ENCODE measurements at places on chromosomes 7 and 10.

GRCh38 chr7:9091282-9091681 lies 657.9 kb downstream of the NXPH1 start:
- H3K27ac ChIP-seq: no peak overlapping the region
- no peak overlapping the region for H3K4me3 ChIP-seq
- H3K27me3 ChIP-seq: no peaks in the 10 kb centered on the region

DNA sequence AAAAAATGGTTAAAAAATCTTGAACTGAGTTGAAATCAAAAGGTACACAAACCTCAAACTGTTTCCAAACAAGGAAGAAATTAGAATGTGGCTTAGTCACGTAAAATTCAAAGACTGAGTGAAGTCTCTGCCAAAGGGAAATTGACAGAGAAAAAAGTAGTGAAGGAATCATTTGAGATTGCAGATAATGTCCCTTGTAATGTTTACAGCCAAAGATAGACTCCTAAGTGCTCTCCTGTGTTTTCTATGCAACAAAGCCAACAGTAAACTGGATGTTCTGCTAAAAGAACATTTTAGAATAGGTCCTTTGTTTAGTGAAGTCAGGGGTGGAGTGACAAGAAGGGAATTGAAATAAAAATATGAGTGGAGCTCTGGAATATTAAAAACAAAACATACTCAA lies 117.9 kb downstream of the ITGA8 start:
- no peaks in the 10 kb centered on the region for H3K4me1 ChIP-seq
- no peaks in the 10 kb centered on the region for H3K36me3 ChIP-seq
- H3K27me3 ChIP-seq: peaks cover 23% of the 10 kb centered on the region
- DNase-seq: no peak
- H3K4me3 ChIP-seq: no peak overlapping the region
- no peak overlapping the region for H3K27ac ChIP-seq

DNA sequence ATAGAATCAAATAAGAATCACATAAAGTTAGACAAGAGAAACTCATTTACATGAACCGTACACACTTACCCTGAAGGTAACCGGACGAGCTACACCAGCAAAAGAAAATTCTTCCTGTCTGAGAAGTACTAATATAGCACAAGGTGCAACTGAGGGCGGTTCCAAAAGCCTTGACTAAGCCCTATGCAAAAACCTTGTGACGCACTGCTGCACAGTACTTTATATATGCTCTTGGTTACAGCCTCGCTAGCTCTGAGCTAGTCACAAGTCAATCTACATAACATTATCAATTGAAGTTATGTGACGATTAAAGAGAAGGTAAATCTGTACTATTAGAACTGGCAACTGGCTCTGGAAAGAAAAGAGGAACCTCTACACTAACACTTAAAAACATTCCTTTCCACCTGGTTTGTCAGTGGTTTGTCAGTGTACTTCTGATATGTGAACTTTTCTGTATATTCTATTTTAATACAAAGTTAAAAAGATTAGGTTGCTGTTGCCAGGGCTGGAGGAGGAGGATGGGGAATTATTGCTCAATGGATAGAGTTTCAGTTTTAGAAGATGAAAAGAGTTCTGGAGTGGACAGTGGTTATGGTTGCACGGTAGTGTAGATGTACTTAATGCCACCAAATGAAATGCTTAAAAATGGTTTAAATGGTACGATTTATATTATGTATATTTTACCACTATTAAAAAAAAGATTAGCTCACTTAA lies 21.6 kb downstream of the NT5C3A start:
- no peaks in the 10 kb centered on the region for H3K27me3 ChIP-seq
- H3K4me3 ChIP-seq: peak overlapping the region; percentile 83
- DNase-seq: peak; percentile 72
- peak overlapping the region; percentile 76 for H3K27ac ChIP-seq
- no peaks in the 10 kb centered on the region for H3K36me3 ChIP-seq
- H3K4me1 ChIP-seq: peaks cover 53% of the 10 kb centered on the region

GRCh38 chr7:41104631-41105030 lies 598.3 kb downstream of the INHBA start:
- no peak for DNase-seq
- H3K27me3 ChIP-seq: no peaks in the 10 kb centered on the region
- no peak overlapping the region for H3K4me3 ChIP-seq

DNA sequence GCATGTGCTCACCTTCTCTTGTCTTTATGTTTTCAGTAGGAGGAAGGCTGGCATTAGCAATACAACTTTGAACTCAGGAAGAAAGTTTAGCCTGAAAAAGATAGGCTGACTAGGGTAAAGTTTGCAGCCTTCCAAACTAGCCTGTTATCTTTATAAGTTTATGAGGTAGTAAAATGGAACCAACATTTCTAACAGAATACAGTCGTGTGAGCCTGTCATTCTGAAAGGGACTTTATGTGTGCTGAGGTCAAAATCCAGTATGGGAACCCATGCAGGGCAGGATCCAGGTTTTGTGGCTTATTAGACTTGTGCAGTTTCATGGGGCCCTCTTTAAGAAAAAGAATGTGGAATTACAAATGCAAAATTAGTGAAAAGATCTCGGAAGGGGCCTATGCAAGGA lies 201.0 kb upstream of the PRPS1L1 start:
- H3K36me3 ChIP-seq: no peaks in the 10 kb centered on the region
- peak overlapping the region; percentile 51 for H3K4me3 ChIP-seq
- H3K27me3 ChIP-seq: no peaks in the 10 kb centered on the region

GRCh38 chr7:76196786-76197185 lies 4.9 kb upstream of the SRRM3 start:
- H3K27me3 ChIP-seq: peaks cover 45% of the 10 kb centered on the region
- no peak overlapping the region for H3K4me3 ChIP-seq
- H3K4me1 ChIP-seq: no peaks in the 10 kb centered on the region
- no peaks in the 10 kb centered on the region for H3K36me3 ChIP-seq

DNA sequence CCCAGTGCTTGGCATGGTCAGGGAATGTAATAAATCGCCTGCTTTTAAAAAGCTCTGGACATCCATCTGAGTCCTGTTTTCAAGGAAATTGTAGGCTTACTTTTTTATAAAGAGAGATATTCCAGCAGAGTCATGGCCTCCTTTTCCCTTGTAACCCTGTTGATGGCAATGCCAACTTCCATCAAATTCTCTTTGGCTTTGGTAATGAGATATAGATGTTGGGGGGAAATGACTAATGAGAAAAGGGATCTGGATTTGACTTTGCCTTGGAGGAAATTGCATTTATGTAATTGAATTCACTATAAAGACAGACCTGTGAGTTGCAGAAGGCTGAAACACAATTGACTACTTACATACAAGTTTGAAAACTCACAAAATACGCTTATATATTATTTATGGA lies 347.5 kb downstream of the GPR158 start:
- H3K4me3 ChIP-seq: no peak overlapping the region
- DNase-seq: no peak
- H3K4me1 ChIP-seq: no peaks in the 10 kb centered on the region
- H3K27me3 ChIP-seq: peaks cover 8% of the 10 kb centered on the region
- H3K36me3 ChIP-seq: no peaks in the 10 kb centered on the region

DNA sequence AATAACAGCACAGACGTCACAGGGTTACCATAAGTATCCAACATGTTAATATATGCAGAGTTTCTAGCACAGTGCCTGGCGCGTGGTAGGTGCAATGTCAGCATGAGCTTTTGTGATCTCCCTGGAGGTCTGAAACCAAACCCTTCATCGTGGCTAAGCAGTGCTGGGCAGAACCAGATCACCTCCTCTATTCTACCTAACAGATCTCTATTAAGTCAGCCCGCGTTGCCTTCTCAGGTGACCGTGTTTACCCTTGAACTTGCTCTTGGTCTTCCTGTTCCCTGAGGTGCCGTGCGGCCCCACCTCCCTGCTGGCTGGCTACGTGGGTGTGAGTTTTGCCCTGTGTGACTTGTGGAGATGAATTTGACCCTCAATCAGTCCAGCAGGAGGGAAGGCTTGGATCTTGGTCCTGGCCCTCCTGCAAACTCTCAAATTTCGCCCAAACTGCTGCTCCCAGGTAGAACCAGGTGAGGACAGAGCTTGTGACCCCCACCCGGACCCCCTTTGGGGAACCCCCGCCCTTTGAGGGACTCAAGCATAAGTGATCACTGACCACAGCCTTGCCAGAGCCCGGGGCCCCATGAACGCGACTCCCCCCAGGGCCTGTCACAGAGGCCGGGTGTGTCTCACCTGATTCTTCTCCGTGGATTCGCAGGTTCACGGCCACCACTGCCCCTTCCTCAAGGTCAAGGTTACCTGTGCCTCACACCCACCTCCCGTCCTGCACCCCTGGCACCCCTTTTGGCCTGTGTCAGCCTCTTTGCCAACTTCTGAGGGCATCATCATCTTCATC lies 54.2 kb downstream of the ELFN1 start:
- DNase-seq: no peak
- no peak overlapping the region for H3K27ac ChIP-seq
- H3K27me3 ChIP-seq: peaks cover 17% of the 10 kb centered on the region
- H3K36me3 ChIP-seq: no peaks in the 10 kb centered on the region

DNA sequence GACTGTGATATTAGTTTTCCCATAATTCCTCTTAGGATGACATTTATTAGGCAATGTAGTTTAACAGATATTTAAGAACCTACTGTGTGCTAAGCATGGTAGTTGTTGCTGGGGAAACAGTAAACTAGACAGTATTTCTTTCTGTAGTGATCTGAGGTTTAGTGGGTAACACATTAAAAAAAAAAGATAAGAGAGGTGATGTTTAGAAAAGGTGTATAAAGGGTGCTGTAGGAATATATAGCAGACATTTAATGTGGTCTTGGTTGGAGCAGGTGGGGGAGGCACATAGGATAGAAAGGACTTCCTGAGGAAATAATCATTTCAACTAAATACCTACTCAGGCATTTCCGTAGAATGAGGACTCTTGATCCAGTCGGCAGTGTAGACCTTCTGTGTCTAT lies 11.9 kb downstream of the KIF11 start:
- no peak for DNase-seq
- H3K27me3 ChIP-seq: no peaks in the 10 kb centered on the region
- H3K27ac ChIP-seq: no peak overlapping the region
- H3K36me3 ChIP-seq: no peaks in the 10 kb centered on the region
- H3K4me1 ChIP-seq: no peaks in the 10 kb centered on the region
- H3K4me3 ChIP-seq: no peak overlapping the region

- no peaks in the 10 kb centered on the region for H3K36me3 ChIP-seq
- no peaks in the 10 kb centered on the region for H3K27me3 ChIP-seq
- H3K27ac ChIP-seq: no peak overlapping the region
Measured at GRCh38 chr7:51220226-51220625, 96.4 kb downstream of the COBL start.

DNA sequence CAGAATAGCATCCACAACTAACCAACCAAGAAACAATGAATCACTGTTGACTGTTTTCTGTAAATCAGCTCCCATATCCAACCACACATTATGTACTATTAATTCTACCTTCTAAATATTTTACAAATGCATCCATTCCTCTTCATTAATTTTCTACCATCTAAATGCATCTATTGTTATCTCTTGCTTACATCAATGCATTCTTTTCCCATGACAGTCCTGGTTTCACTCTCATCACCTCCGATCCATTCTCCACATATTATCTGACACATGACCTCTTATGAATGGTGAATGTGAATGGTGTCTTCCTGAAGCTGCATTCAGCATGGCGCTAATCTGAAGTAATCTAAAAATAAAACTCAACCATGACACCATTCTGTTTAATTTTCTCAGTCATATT lies 153.8 kb upstream of the CALCR start:
- H3K36me3 ChIP-seq: no peaks in the 10 kb centered on the region
- no peak for DNase-seq
- no peak overlapping the region for H3K4me3 ChIP-seq
- peaks cover 12% of the 10 kb centered on the region for H3K27me3 ChIP-seq
- no peak overlapping the region for H3K27ac ChIP-seq
- H3K4me1 ChIP-seq: no peaks in the 10 kb centered on the region

DNA sequence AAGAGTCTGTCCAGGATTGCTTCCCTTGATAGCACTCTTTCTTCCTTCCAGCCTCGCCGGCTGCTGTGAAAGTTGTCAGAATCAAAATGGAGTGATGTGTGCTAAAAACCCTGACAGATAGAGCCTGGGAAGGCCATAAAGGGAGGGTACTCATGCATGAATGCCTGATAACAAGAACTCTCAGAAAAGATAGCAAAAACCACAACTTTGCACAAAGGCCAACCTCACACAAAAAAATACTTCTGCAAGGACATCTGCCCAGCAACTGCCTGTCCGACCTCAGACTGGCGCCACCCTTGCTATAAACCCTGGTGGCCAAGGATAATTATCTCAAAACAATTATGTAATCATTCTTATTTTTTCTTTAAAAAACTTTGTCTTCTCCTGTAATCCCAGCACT lies 133.2 kb upstream of the SVIL start:
- H3K4me3 ChIP-seq: no peak overlapping the region
- H3K27ac ChIP-seq: no peak overlapping the region
- peaks cover 12% of the 10 kb centered on the region for H3K4me1 ChIP-seq
- no peaks in the 10 kb centered on the region for H3K27me3 ChIP-seq
- no peaks in the 10 kb centered on the region for H3K36me3 ChIP-seq
- DNase-seq: no peak

- H3K27ac ChIP-seq: no peak overlapping the region
- DNase-seq: no peak
- no peak overlapping the region for H3K4me3 ChIP-seq
Measured at GRCh38 chr7:134509010-134509409, 18.4 kb upstream of the AKR1B10 start.

- peaks cover 8% of the 10 kb centered on the region for H3K36me3 ChIP-seq
- H3K4me3 ChIP-seq: no peak overlapping the region
- DNase-seq: no peak
Measured at GRCh38 chr7:134485203-134485602, 26.3 kb upstream of the AKR1B1 start.

GRCh38 chr7:124152859-124153692 lies 120.2 kb upstream of the TMEM229A start:
- no peak overlapping the region for H3K27ac ChIP-seq
- H3K36me3 ChIP-seq: no peaks in the 10 kb centered on the region
- H3K27me3 ChIP-seq: no peaks in the 10 kb centered on the region

DNA sequence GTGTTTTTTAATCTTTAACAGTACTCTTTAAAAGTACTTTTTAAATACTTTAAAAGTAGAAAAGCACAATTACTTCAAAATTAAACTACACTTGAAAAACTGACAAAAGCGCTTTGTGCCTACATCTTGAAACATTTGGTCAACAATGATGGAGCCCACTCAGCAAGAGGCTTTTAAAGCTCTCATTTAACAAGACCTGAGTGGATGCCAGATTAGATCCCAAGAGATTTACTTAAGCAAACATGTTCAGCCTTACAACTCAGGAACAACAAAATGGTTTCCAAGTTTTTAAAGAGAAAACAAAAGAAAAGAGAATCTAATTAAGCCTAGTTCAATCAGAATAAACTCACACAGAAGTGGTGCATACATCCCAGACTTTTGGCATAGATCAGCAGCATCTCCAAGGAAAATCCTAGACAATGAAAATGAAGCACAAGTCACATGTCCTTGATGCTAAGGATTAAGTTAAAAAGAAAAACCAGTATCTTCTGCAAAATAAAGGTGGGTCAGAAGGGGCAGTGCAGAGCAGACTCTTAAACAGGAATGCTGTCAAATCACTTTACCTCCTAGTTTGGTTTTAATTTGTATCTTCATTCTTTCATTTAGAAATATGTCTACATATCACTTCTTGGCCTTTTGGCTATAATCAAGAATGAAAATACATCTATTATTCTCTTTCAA lies 26.2 kb downstream of the HIBADH start:
- peaks cover 18% of the 10 kb centered on the region for H3K36me3 ChIP-seq
- H3K4me3 ChIP-seq: no peak overlapping the region
- H3K4me1 ChIP-seq: peaks cover 13% of the 10 kb centered on the region

GRCh38 chr7:143003393-143004051 lies 23.4 kb downstream of the OR9A2 start:
- peaks cover 19% of the 10 kb centered on the region for H3K4me1 ChIP-seq
- no peaks in the 10 kb centered on the region for H3K36me3 ChIP-seq
- no peaks in the 10 kb centered on the region for H3K27me3 ChIP-seq
- H3K4me3 ChIP-seq: peak overlapping the region; percentile 79
- no peak overlapping the region for H3K27ac ChIP-seq

Measured in naive B cell (primary cell).